ENCODE measurements at places on chromosomes 12 and 14. TPM values are rescaled to one million over a fixed set of nuclear protein-coding genes. Genes with fewer than 3 reads are reported as not detected.

The YBX3 gene
- total RNA-seq: 262 TPM

The OTOGL gene
- 1.3 TPM for total RNA-seq

The REC8 gene
- total RNA-seq: 2.9 TPM

The OR4K14 gene
- total RNA-seq: not detected

The OR10A7 gene
- not detected for total RNA-seq

GRCh38 chr12:108884116-108885012 lies 4.5 kb downstream of the DAO start:
- DNase-seq: no peak

DNA sequence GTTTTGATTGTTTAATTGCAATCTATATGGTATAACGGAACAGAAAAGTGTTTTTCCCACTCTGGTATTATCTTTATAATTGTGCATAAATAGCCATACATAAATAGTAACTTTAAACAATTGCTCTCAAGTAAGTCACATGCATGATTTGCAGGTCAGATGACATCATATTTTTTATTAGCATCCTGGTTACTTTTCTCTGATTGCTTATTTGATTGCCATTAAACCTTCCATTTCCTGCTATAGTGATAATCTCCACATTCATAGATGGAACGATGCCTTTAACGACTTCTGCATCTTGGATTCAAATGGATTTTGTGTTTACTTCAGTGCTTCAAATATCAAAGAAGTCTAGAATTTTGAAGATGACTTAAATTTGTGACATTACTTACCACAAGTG lies 3.5 kb upstream of the KLRK1 start:
- no peak for DNase-seq

DNA sequence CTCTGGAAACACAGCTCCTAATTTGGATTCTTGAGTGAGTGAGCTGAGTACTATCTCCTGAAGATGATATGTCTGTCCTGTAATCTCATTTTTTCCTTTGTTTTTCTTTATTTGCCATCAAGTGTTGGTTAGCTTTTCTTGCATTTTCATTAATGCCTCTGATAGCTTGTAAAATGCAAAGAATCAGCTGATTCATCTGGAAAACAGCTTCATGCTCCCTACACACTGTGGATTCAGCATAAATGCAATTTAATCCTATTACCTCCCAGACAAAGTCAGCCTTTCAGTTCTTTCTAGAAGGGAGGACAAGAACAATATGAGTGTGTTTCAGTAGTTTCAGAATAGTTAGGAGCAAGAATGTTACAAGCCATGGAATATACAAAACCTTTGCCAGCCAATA lies 79.4 kb downstream of the DACT1 start:
- no peak for DNase-seq

DNA sequence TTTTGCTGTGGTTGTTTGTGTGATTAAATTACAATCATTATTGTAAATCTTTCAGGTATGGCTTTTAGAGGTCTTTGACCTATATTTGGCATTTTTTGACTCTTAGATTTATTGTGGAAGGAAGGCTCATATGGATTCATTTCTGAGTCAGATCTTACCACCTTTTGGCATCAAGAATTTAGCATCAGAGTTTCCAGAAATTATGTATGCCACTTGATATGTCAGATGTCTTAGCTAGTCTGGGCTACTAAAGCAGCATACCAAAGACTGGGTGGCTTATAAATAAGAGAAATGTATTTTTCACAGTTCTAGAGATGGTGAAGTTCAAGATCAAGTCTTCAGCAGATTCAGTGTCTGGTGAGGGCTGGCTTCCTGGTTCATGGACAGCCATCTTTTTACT lies 129.5 kb upstream of the PZP start:
- no peak for DNase-seq

DNA sequence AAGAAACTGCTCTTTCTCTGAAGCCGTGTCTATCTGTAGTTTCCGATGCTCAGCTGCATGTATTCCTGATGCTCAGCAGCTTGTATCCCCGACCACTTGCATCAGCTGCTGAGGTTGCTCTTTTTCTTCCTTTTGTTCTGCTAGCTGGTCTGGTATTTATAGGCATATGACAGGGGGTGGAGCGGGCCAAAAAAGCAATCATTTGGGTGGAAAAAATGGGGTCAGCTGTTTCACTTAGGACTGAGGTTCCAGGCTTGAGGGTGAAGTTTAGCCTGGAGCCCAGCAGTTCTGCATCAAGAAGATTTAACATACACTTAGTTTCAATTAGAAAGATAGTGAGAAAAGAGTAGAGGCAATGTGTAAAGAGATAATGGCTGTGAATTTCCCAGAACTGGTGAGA lies 23.6 kb upstream of the AMN1 start:
- no peak for DNase-seq

GRCh38 chr12:13915096-13915495 lies 66.3 kb downstream of the GRIN2B start:
- no peak for DNase-seq

GRCh38 chr12:54259194-54260011 lies 20.5 kb downstream of the CBX5 start:
- no peak for DNase-seq

GRCh38 chr14:54867011-54867410 lies 35.6 kb downstream of the GCH1 start:
- no peak for DNase-seq
